Midbrain (tissue), 1 donor: ENCODE measurements at places on chromosomes 6 and 20.

DNA sequence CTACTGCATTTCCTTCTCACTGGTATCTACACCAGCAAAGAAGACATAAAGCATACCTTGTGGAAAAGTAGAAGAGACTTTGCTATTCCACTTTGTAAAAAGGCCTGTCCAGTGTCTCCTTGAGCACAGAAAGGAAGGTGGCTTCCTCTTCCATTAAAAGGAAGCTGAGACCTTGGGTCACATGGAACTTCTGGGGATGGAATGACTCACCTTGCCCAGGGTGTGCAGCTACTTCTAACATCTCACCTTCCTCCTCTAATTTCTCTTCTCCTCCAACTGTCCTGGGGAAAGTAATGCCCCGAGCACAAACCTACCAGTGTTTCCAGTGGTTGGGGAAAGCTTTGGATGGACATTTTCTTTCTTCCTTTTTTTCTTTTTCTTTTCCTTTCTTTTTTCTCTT, 848.8 kb upstream of the MAP3K7 start:
- DNase-seq: no peak

GRCh38 chr6:138609801-138610430, 110.6 kb upstream of the NHSL1 start:
- no peak for DNase-seq

GRCh38 chr20:36861875-36862801, 13.8 kb upstream of the TLDC2 start:
- DNase-seq: peak; percentile 80

- no peak for DNase-seq
Measured at GRCh38 chr6:113744861-113745260, 112.3 kb upstream of the MARCKS start.

- no peak for DNase-seq
Measured at GRCh38 chr20:40610730-40611129, 78.3 kb downstream of the MAFB start.

- DNase-seq: peak; percentile 74
Measured at GRCh38 chr20:32780749-32781655, 18.8 kb downstream of the DNMT3B start.
